Body of pancreas (tissue), 4 donors: ENCODE measurements at places on chromosomes 13 and 19. TPM values are rescaled to one million over a fixed set of nuclear protein-coding genes. Genes with fewer than 3 reads are reported as not detected.

DNA sequence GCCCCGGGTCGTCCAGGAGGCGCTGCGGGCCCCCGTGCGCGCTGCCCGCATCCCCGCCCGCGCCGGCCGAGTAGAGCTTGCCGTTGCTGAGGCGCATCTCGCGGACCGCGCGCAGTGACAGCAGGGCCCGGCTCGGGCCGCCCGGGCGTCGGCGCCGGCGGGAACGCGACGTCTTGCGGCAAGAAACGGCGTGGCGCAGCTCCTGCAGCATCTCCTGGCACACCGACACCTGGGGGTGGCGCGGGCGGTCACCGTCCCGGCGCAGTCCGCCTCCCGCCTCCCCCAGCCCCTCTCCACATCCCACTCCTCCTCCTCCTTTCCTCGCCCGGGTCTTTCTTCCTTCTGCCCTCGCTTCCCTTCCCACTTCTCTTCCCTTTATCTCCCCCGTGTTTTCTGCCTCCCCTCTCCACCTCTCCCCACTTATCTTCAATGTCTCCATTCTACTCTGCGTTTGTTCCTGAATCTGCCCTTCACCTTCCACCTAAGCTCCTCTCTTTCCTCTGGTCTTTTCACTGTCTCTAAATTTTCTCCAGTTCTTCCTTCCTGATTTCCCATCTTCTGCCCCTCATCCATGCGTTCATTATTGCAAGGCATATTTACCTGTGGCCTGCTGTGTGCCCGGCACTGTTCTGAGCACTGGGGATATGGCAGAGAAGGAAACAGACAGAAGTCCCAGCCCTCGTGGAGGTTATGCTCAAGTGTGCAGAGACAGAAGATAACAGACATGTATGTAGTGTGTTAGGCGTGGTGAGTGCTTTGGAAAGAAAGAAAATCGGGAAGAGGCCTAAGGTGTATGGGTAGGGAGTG lies 5.2 kb upstream of the ATP1A3 start:
- H3K27me3 ChIP-seq: no peaks in the 10 kb centered on the region
- H3K27ac ChIP-seq: no peak overlapping the region
- H3K36me3 ChIP-seq: no peaks in the 10 kb centered on the region
- no peak overlapping the region for H3K4me3 ChIP-seq
- H3K4me1 ChIP-seq: peaks cover 6% of the 10 kb centered on the region

CEBPA gene
- total RNA-seq: 73.2 TPM

COX6B1 gene
- total RNA-seq: 134 TPM

- DNase-seq: no peak
- no peak overlapping the region for H3K4me3 ChIP-seq
- H3K36me3 ChIP-seq: no peaks in the 10 kb centered on the region
- no peak overlapping the region for H3K27ac ChIP-seq
- no peaks in the 10 kb centered on the region for H3K27me3 ChIP-seq
These were observed 113.0 kb upstream of the ARGLU1 start for GRCh38 chr13:106680796-106681472.
